ENCODE measurements at places on chromosomes 4 and X.

DNA sequence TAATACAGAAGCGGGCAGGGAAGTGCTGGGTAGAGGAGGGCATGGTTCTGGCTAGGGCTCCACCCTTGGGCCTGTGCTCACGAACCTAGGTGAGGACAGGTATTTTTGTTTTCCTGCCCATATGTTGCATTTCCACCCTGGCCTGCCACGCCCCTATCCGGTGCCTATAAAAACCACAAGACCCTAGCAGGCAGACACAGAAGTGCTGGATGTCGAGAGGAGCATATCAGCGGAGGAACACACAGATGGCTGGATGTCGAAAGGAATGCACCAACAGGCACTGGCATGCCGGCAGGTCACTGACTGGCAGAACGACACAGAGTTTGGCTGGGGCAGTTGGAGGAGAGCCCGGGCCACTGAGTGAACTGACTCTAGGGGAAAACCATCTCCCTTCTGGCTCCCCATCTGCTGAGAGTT is 316.6 kb upstream of the BOD1L1 start:
- DNase-seq: no peak

- no peak for DNase-seq
Observed at GRCh38 chr4:7155590-7156071, 36.7 kb upstream of the SORCS2 start.

DNA sequence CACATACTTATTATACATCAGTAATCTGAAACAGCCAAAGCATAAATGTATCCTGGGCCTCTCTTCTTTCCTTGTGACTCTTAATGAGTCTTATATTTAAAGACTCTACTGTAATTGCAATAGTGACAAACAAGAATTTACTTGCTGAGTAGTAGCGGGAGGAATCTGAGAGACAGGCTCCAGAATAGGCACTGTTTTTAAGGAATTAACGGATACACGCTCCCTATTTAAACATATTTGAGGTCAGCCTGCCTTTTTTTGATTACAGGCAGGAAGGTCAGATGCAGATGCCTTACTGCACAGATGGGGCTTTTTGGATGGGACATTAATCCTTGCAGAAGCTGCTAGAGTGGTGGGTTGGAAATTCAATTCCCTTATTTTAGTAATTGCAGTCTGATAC is 196.3 kb upstream of the ANXA3 start:
- DNase-seq: no peak

DNA sequence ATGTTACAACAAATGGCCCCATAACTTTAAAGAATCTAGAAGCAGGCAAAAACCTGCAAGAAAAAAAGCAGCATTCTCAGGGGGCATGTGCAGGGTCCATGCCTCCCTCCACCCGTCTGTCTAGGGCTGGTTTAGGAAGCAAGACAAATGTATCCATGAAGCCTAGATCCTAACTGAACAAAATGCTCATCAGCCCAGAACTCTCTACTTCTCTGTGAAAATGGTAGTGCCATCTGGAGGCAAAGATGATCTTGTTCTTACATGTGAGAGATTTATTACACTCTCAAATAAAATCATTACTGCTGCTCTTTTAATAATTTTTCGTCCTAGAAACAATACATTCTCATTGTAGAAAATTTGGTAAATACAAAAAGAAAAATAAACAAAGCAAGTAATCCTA is 26.7 kb downstream of the NR3C2 start:
- DNase-seq: no peak

DNA sequence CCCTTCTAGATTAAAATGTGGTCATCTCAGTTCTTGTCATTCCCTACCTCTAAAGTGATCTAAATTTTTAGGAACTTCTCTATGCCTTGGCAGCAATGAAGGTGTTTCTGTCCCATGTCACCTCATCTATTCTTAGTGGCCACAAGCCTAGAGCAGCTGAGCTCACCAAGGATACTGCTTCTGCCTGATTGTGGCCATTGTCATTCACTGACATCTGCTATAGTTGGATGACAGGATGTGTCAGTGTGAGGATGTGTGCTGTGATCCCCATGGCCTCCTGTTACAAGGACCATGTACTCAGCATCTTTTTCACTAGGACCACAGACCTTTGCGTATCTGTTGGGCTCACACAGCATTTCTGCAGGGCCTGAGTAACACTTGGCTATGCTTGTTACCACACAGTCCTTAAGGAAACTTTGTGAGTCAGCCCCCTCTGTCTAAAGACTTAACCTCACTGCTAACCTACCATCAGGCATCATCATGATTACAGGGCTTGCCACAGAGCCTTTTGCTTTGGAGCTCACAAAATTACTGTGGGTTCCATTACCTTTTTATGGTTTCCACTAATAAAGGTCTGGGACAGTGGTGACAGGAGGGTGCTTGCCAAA is 421.0 kb downstream of the ADAM29 start:
- DNase-seq: no peak

DNA sequence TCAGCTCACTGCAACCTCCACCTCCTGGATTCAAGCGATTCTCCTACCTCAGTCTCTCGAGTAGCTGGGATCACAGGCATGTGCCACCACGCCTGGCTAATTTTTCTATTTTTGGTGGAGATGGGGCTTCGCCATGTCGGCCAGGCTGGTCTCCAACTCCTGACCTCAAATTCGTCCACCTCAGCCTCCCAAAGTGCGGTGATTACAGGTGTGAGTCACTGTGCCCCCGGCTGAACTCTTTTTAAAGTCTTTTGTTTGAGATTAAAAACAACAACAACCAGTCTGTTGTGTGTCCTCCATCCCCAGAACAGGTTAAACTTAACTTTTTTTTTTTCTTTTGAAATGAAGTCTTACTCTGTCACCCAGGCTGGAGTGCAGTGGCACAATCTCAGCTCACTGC is 36.3 kb upstream of the RBPJ start:
- no peak for DNase-seq

DNA sequence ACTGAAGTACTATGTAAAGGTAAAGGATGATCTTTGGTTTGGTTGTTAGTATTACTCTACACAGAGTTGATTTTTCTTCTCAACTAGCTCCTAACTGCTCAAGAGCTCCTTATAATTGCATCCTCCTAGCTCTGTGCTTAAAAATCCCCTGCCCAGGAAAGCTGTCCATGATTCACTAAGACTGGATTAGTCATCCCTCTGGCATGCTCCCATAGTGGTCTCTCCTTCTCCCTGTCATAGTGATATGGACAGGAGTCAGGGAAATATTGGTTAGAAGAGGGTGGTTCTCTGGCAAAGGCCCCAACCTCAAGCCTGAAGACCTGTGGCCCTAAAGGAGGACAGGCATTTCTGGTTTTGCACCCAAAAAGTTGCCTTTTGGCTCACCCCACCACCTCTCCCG is 242.3 kb upstream of the KCNIP4 start:
- DNase-seq: no peak

DNA sequence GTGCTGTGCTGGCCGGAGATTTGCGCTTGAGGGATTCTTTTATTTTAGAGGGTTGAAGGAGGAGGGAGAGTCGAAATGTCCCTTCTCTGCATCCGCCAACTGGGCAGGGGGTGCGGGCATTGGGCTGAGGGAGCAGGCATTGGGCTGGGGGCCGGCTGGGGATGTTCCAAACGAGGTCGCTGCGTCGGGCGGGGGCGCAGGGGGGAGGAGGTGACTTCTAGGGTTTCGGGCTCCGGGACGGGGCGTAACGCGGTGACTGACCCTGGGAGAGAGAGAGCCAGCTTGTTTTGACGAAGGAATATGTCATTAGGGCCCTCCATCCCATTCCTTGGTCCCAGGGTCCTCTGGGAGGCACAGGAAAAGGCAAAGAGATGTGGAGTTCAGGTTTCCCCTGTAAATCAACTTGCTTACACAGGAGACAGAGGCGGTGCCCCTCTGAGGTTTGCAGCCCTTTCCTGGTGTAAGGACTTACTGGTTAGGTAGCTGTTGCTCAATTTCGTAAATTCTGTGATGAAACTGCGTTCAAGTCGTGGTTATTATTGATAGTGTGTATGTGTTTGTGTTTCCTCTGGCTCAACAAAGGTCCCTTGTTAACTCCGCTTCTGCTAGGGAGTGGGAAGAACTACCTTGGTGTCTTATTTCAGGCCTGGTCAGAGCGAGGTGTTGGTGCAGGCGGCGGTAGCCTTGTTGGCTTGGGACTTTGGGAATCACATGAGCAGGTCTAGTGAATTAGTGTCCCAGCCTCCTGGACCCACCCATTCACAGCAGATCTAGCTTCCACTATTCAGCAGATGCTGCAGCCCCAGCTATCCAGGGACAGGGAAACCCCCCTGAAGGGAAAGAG is 716 bp downstream of the FHIP1A start:
- peak; percentile 33 for DNase-seq

GRCh38 chr4:148540622-148541326 is 98.6 kb upstream of the NR3C2 start:
- no peak for DNase-seq

GRCh38 chr4:30879855-30880598 is 159.9 kb downstream of the PCDH7 start:
- DNase-seq: no peak

DNA sequence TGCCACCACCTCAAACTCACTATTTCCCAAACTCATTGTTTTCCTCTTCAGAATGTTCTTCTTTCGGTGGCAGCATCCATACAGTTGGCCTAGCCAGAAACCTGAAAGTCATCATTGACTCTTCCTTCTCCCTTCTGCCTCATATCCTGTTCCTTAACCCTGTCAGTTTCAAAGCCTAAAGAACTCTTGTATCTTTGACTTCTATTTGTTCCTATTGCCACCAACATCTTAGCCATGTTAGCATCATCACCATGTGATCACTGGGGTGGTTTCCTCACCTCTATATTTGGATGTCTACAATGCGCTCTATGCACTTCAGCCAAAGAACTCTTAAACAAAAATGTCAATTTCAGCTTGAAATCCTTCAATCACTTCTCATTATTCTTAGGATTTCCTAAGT is 29.0 kb downstream of the DDX60L start:
- DNase-seq: no peak

DNA sequence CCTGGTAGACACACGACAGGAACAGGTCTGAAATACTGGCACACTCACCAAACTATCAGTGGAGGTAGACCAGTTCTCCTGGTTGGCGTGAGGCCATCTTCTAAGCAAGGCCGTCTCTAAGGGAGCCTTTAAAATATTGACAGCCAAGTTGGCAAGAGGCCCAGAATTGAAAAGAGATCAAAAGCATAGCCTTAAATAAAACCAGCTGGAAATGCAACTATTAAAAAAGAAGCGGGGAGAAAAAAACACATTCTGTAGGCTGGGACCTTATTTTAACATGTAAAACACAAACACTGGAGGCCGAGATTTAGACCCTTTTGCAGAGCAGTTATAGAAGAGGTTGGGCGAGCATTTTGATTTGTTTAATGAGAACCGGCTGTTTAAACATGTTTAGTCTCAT is 233.0 kb upstream of the CLNK start:
- no peak for DNase-seq

- no peak for DNase-seq
Observed at GRCh38 chr4:32864713-32865351, 2144.7 kb downstream of the PCDH7 start.

DNA sequence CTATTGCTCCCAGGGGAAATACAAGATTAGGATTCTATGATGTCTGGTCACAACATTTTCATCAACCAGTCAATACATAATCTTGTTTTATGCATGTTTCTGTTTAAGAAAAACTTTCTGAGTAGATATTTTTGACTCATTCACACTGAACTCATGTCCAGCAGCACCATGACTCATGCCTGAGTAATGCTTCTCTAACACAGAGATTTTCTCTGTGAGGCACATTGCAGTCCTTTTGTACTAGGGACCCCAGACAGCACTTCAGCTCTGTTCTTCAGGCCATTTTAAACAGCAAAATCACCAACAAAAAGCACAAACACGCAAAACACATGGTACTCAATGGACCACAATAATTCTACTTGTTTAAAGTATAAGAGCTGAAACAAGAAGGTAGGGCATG is 83.6 kb downstream of the MXRA5 start:
- no peak for DNase-seq

DNA sequence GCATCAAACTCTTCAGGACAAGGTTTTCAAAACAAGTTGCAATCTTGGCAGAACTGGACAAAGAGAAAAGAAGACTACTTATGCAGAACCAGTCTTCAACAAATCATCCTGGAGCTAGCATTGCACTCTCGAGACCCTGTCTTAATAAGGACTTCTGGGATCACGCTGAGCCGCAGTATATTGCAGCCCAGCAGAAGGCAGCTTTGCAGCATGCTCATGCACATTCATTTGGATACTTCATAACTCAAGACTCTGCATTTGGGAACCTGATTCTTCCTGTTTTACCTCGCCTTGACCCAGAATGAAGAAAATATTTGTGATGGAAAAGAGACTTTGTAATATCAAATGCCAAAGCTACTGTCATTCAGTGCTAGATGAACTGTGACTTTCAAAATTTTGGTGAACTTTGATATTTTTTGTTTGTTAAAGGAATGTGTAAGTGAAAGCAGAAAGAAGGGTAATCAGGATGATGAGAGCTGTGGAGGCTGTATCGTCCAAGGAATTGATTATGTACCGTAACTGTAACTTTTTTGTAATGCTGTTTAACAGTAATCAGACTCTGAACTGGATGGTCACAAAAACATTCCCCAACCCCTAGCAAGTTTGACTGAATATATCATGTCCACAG is 27.2 kb downstream of the HSPA4L start:
- no peak for DNase-seq

- DNase-seq: no peak
Observed at GRCh38 chrX:119541188-119541587, 24.0 kb downstream of the STEEP1 start.

DNA sequence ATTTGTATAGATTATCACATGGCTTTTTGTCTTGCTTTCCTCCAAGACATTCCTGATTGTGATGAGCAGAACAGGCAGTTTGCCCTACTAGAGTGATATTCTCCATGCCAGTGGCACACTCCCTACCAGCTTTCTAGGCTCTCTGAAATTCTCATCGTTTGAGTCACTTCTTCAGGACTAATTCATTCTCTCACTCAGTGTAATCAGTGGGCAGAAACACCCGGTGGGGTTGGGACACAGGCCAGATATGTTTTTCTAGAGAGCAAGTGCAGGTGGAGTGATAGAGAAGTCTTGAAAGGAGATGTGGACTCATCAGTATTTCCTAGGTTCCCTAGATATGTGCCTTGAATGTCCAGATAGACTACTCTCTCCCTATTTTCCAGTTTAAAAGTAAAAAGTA is 13.1 kb downstream of the RAB33A start:
- no peak for DNase-seq

GRCh38 chrX:120302434-120302833 is 8.8 kb downstream of the TMEM255A start:
- DNase-seq: peak; percentile 30

- DNase-seq: no peak
Observed at GRCh38 chrX:132786217-132786616, 172.2 kb downstream of the HS6ST2 start.

- no peak for DNase-seq
Observed at GRCh38 chr4:173446416-173446815, 47.5 kb upstream of the SCRG1 start.

DNA sequence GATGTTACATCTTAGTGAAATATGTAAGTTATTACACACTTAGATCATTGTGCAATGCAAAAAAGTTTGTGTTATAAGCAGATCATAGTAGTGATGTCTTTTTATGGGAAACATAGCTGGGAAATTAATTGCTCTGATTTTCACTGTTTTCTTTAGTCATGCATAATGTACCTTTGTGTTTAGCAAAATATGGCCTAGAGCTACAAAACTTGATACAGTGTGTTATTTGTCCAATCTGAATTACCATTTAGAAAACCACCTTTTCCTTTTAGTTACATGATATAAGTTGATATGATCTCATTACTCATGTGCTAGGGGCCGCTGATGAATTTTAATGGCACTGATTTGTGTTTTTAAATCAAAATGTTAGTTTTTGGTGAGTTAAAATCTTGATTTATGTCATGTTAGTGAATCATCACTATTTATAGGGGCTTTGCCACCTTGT is 2.0 kb downstream of the BMPR1B start:
- DNase-seq: no peak

GRCh38 chr4:83855044-83855443 is 319.1 kb downstream of the GPAT3 start:
- DNase-seq: no peak
